ENCODE measurements at places on chromosomes 4 and X. TPM values are rescaled to one million over a fixed set of nuclear protein-coding genes. Genes with fewer than 3 reads are reported as not detected.

Gene ASB11
- not detected for total RNA-seq

Gene ASB9
- 0.99 TPM for total RNA-seq

GRCh38 chrX:19535476-19535875 lies 20.2 kb upstream of the MAP3K15 start:
- H3K27ac ChIP-seq: no peak overlapping the region
- no peaks in the 10 kb centered on the region for H3K27me3 ChIP-seq
- H3K4me1 ChIP-seq: no peaks in the 10 kb centered on the region
- H3K36me3 ChIP-seq: no peaks in the 10 kb centered on the region
- DNase-seq: no peak
- H3K4me3 ChIP-seq: no peak overlapping the region

DNA sequence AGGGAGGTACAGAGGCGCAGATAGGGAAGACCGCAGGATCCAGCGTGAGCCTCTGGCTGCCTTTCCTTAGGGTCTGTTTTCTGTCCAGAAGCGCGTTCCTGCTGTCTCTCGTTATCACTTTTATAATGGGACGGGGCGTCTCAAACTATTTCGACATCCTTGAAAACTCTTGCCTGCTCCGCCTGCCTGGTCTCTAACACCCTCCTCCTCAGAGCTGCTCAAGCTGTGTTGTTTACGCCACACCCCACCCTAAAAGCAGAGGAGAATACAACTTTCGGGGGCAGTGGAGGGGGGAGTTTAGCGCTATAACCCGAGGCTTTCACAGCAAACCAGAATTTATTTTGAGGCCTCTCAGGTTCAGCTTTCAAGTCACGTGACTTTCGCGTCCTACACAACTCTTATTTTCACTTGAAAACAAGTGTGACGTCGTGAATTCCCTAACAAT lies 646 bp upstream of the FAM3A start:
- H3K36me3 ChIP-seq: peaks cover 14% of the 10 kb centered on the region
- H3K27ac ChIP-seq: peak overlapping the region; percentile 72
- DNase-seq: no peak

- DNase-seq: no peak
- H3K27me3 ChIP-seq: no peaks in the 10 kb centered on the region
- H3K4me1 ChIP-seq: no peaks in the 10 kb centered on the region
- H3K36me3 ChIP-seq: no peaks in the 10 kb centered on the region
- no peak overlapping the region for H3K4me3 ChIP-seq
- no peak overlapping the region for H3K27ac ChIP-seq
Measured at GRCh38 chrX:109398833-109399232, 83.1 kb downstream of the GUCY2F start.

GRCh38 chr4:83644677-83645659 lies 109.1 kb downstream of the GPAT3 start:
- no peak overlapping the region for H3K27ac ChIP-seq
- H3K4me1 ChIP-seq: peaks cover 2% of the 10 kb centered on the region
- DNase-seq: peak; percentile 12
- H3K36me3 ChIP-seq: no peaks in the 10 kb centered on the region
- H3K27me3 ChIP-seq: no peaks in the 10 kb centered on the region
- H3K4me3 ChIP-seq: no peak overlapping the region

- no peaks in the 10 kb centered on the region for H3K36me3 ChIP-seq
- no peaks in the 10 kb centered on the region for H3K4me1 ChIP-seq
- no peaks in the 10 kb centered on the region for H3K27me3 ChIP-seq
- DNase-seq: no peak
- H3K4me3 ChIP-seq: no peak overlapping the region
Measured at GRCh38 chrX:38363046-38363445, 10.6 kb downstream of the OTC start.

DNA sequence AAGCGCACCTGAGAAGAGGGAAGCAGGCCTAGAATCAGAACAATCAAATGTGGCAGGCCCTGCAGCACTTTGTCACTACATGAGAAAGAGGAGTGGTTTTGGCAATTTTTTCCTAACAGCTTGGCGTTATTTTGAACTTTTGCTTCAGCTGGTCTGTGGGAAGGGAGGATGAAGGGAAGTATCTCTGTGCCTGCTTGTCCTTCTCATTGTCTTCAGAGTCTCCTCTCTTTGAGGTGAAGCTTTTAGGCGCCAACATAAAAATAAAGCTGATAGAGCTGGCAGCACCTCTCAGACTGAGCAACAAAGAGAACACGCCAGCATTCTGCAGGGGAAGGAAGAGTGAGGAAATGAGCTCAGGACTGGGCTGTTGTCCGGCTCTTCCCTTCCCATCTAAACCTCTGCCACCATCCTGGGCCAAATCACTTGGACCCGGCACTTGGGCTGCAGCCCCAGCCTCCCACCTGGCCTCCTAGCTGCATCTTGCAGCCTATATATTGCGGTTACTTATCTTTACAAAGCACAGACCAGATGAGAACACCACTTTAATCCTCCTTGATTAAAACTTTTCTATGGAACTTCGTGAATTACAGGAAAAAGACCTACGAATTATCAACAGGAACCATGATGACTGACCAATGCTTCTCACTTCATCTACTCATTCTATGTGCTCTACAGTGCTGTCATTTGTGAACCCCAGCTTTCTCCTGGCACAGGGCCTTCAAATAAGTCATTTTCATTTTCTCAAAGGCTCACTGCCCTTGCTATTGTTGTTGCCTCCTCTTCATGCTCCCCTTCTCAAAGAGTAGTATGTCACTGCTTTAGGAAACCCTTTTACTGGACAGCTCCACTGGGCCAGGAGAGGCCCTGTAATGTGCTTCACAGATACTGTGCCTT lies 476.4 kb upstream of the HS3ST1 start:
- DNase-seq: no peak
- H3K4me1 ChIP-seq: no peaks in the 10 kb centered on the region
- no peak overlapping the region for H3K4me3 ChIP-seq
- H3K27me3 ChIP-seq: no peaks in the 10 kb centered on the region
- no peak overlapping the region for H3K27ac ChIP-seq
- H3K36me3 ChIP-seq: no peaks in the 10 kb centered on the region

DNA sequence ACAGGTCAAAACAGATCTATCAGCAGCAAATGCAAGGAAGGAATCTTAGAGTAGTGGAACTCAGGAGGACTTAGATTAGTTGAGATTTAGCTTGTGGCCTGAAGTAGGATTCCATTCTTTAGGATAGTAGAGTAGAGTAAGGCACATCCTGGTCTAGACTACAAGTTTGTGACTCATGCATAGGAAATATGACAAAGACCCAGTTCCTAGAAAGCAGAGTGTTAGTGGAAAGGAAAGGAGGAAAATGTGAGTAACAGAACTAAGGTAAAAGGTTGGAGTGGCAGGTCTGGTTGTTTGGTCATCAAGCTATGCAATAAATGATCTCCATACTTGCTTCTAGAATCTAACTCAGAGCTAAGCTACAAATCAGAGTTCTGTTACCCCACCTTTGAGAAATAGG lies 595.0 kb downstream of the ACTRT1 start:
- no peak overlapping the region for H3K4me3 ChIP-seq
- no peaks in the 10 kb centered on the region for H3K4me1 ChIP-seq
- H3K27me3 ChIP-seq: no peaks in the 10 kb centered on the region
- no peak for DNase-seq
- no peaks in the 10 kb centered on the region for H3K36me3 ChIP-seq
- H3K27ac ChIP-seq: no peak overlapping the region

DNA sequence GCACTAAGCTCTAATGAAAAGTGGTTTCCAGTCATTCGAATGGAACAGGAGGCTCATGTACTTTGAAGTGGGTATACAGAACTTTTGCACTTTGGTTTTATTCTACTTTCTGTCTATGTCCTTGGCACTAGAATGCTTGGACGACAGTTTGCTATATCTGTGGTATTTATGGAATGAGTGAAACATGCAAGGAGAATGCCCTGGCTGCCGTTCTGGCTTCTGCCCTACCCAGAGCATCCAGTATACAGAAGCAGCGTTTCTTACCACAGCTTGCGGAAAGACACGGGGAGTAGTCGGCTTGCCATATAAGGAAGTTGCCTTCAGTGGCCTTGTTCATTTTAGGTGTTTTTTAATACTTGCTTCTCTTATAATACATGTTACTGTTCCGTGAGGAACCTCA lies 98.0 kb downstream of the TBL1X start:
- no peak overlapping the region for H3K27ac ChIP-seq
- H3K27me3 ChIP-seq: no peaks in the 10 kb centered on the region
- H3K36me3 ChIP-seq: peaks cover 21% of the 10 kb centered on the region
- H3K4me1 ChIP-seq: peaks cover 38% of the 10 kb centered on the region

DNA sequence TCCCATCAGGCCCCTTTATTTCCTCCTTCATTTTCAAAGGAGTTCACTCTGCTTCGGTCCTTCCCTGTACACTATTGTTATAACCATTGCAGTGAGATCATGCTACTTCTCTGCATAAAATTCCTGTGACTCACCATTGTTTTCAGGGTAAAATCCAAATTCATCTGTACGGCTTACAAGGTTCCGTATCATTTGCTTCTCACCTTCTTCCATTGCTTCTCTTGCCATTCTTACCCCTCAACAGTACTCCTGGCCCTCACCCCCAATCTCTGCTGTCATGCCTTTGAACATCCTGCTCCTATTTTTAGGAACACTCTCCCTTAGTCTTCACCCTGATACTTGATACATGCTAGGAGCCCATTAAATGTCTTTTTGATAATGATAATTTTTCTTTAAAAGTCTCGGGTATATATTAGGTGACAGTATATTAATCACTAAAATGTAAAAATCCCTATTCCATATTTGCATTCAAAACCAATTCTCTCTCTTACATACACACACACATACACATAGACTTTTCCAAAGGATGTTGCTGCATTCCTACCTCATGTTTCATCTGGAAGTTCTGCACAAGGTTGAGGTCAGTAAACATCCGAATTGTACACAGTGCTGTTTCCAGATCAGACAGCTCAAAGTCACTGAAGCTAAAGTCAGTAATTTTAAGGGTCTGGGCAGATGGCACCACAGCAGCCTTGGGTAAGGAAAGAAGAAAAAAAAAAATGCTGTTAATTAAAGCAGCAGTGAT lies 103.4 kb downstream of the PDE5A start:
- no peak overlapping the region for H3K4me3 ChIP-seq
- H3K27ac ChIP-seq: no peak overlapping the region
- peaks cover 2% of the 10 kb centered on the region for H3K4me1 ChIP-seq
- peaks cover 8% of the 10 kb centered on the region for H3K36me3 ChIP-seq

GRCh38 chr4:185307136-185307950 lies 88.4 kb downstream of the LRP2BP start:
- H3K27me3 ChIP-seq: no peaks in the 10 kb centered on the region
- H3K4me3 ChIP-seq: no peak overlapping the region
- no peak for DNase-seq
- H3K36me3 ChIP-seq: peaks cover 15% of the 10 kb centered on the region
- H3K27ac ChIP-seq: no peak overlapping the region

DNA sequence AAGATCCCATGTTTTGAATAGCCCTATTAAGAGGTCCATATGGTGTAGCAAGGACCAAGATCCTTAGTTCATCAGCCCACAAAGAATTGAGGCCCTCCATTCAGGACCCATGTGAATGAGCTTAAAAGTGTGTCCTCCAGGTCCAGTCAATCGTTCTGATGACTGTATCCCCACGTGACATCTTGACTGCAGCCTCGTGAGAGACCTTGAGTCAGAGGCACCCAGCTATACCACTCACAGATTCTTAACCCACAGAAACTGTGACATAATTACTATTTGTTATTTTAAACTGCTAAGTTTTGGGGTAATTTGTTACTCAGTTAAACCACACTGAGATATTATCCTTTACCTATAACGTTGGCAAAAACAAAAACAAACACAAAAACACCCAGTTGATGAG lies 62.4 kb downstream of the ZNF182 start:
- H3K27ac ChIP-seq: no peak overlapping the region
- H3K4me3 ChIP-seq: no peak overlapping the region
- no peaks in the 10 kb centered on the region for H3K27me3 ChIP-seq
- peaks cover 5% of the 10 kb centered on the region for H3K4me1 ChIP-seq
- DNase-seq: no peak

DNA sequence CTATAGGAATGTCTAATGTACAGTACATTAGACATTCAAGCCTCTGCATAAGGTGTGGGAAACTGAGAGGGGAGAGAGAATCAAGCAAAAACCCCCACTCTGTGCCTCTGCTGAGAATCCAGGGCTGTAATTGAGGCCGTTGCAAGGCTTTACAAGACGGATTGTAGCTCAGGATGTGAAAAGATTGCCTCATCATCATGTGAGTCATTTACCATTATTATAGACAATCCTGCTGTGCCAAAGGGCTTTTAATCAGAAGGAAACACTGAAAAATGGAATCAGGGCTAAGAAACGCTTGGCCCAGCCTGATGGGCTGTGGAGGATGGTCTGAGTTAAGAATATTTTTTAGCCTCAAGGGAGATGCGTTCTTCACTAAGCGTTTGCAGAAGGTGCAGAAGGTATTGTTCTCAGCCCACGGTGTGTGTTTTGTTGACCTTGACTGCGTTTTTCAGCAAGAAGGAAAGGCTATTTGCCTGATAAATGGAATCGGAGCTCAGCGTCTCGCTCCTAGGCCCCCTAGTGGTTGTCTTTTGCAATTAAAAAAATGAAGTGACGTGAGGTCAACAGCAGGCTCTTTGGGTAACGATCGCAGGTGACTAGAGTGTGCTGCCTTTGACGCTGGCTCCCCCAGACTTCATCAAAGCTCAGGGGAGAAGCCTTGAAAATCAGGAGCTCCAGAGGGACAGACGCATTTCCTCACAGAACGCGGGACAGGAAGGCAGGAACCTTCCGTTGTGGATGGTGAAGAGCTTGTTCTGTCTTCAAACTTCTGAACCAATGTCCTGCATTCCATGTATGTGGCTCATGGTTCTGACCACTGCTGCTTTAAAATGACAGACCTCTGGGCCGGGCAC lies 18.1 kb upstream of the CHRNA9 start:
- peak overlapping the region; percentile 100 for H3K27ac ChIP-seq
- no peaks in the 10 kb centered on the region for H3K27me3 ChIP-seq
- DNase-seq: peak; percentile 65
- peaks cover 51% of the 10 kb centered on the region for H3K4me1 ChIP-seq
- peak overlapping the region; percentile 86 for H3K4me3 ChIP-seq

DNA sequence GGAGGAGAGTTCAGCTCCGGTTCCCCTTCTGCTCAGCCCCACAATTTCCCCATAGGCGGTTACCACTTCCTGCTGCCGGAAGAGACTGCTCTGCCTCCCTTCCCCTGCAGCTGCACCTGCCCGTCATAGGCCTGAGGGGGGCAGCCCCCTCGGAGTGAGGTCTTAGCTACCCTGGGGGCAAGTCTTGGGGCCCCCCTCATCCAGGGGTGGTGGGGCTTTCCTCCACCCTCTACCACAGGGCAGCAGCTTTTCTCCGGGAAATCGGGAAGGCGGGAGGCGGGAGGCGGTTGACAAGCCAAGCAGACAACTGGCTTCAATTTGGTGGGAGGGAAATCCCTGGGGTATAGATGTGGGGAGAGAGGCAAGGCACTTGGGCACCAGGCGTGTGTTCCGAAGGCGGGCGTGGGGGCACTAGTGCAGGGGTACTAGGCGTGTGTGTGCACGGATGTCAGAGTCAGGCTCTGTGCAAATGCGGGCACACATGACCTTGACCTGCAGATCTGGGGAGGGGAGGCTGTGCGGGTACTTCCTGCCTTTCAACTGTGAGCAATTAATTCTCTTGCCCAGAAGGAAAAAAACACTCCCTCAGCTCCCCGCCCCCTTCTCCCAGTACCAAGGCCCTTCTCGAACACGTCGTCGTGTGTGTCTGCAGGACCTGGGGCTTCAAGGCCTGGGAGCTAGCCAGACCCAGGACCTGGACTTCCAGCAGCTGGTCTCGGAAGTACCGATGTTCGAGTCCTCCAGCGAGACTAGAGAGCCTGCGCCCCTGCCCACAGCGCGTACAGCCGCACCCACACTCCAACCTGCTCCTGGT lies 1.0 kb upstream of the ARHGAP4 start:
- H3K36me3 ChIP-seq: peaks cover 32% of the 10 kb centered on the region
- no peaks in the 10 kb centered on the region for H3K27me3 ChIP-seq
- H3K4me3 ChIP-seq: peak overlapping the region; percentile 85
- peak; percentile 79 for DNase-seq
- peaks cover 24% of the 10 kb centered on the region for H3K4me1 ChIP-seq

GRCh38 chr4:183747931-183748670 lies 89.0 kb downstream of the TRAPPC11 start:
- no peak overlapping the region for H3K4me3 ChIP-seq
- DNase-seq: no peak
- H3K4me1 ChIP-seq: no peaks in the 10 kb centered on the region
- no peak overlapping the region for H3K27ac ChIP-seq
- peaks cover 14% of the 10 kb centered on the region for H3K27me3 ChIP-seq
- H3K36me3 ChIP-seq: no peaks in the 10 kb centered on the region
